Chondrocyte (in vitro differentiated cells): ENCODE measurements at places on chromosomes 2 and 18. TPM values are rescaled to one million over a fixed set of nuclear protein-coding genes. Genes with fewer than 3 reads are reported as not detected.

- DNase-seq = no peak
- H3K27ac ChIP-seq = no peak overlapping the region
- H3K27me3 ChIP-seq = no peaks in the 10 kb centered on the region
- peaks cover 22% of the 10 kb centered on the region for H3K4me1 ChIP-seq
- H3K36me3 ChIP-seq = no peaks in the 10 kb centered on the region
Observed at GRCh38 chr18:46067438-46068007, 4.5 kb downstream of the PSTPIP2 start.

- H3K4me1 ChIP-seq = no peaks in the 10 kb centered on the region
- H3K4me3 ChIP-seq = no peak overlapping the region
- no peak for DNase-seq
- H3K36me3 ChIP-seq = peaks cover 4% of the 10 kb centered on the region
Observed at GRCh38 chr2:138794724-138795123, 14.5 kb upstream of the NXPH2 start.

GRCh38 chr18:68759308-68759707 lies 38.6 kb upstream of the CCDC102B start:
- no peak overlapping the region for H3K4me3 ChIP-seq
- no peak for DNase-seq
- H3K36me3 ChIP-seq = peaks cover 6% of the 10 kb centered on the region

DNA sequence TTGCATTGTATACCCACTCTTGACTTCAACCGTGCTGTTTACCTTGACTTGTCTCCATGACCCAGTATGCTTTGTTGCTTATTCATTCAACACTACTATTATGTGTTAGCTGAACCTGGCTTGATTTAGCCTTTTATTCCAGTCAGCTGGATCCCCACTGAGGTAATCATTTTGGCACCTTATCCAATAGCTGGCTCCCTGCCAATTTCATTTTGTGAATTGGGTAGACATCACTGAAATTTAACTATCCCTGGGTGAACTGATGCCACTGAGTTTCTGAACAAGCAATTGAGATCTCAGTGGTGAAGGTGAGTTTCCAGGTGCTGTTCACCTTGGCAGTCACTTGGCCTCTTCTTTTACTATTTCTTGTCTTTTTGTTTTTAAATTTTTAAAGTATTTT lies 584.3 kb downstream of the ADCYAP1 start:
- no peak overlapping the region for H3K27ac ChIP-seq
- DNase-seq = no peak
- H3K4me3 ChIP-seq = no peak overlapping the region
- no peaks in the 10 kb centered on the region for H3K4me1 ChIP-seq

GRCh38 chr2:14815201-14815600 lies 182.7 kb downstream of the LRATD1 start:
- H3K27ac ChIP-seq = no peak overlapping the region
- no peaks in the 10 kb centered on the region for H3K36me3 ChIP-seq
- H3K4me1 ChIP-seq = no peaks in the 10 kb centered on the region
- DNase-seq = no peak

GRCh38 chr2:16189029-16189835 lies 248.9 kb downstream of the MYCN start:
- no peak for DNase-seq
- H3K4me3 ChIP-seq = no peak overlapping the region
- no peaks in the 10 kb centered on the region for H3K4me1 ChIP-seq
- H3K27ac ChIP-seq = no peak overlapping the region
- H3K27me3 ChIP-seq = peaks cover 9% of the 10 kb centered on the region

DNA sequence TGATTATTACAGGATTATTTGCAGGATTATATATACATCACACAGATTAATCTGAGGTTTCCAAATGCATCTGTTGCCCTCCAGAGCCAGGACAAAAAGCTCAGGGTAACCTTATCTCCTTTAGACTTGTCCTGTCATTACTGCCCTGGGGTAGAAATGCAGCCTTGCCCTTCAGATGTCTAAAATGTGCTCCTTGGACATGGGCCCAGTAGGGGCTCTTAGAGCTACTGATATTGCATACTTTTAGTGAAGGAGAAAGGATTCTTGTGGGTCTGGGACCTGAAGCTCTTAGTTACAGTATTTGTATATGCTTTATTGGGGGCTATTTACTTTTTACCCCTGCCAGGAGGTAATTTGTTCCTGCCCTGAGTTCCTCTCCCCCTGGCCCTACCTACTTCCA lies 56.1 kb downstream of the PRKRA start:
- peaks cover 5% of the 10 kb centered on the region for H3K36me3 ChIP-seq
- H3K4me1 ChIP-seq = no peaks in the 10 kb centered on the region
- no peak overlapping the region for H3K4me3 ChIP-seq
- no peaks in the 10 kb centered on the region for H3K27me3 ChIP-seq
- no peak for DNase-seq
- H3K27ac ChIP-seq = no peak overlapping the region

DNA sequence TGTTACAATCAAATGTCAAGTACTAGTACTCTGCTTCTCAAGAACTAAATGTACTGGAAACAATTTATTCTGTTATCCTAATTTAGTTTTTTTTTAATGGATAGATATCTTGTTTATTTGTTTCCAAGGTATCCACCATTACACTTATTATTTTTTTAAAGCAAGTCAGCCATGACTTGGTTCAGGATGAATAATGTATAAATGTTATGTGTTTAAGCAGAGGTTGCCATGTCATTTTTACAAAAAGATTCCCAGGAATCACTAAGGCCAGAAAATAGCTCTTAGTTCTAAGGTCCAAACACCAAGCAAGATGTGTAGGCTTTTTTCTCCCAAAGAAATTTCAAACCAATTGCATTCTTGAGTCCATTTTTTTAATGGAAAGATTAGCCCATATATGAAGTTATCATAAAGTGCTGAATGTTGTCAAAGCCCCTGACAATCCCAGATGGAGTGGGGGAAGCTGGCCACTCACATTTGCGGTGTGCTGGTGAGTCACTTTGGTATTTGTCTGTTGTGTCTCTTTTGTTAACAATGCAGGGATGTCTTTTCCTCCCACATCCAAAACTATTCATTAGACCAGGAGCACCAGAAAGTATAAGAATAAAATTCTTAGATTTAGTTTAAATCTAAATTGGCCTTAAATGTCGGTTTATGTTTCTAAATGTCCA lies 158.9 kb downstream of the COL6A3 start:
- no peak overlapping the region for H3K4me3 ChIP-seq
- H3K36me3 ChIP-seq = no peaks in the 10 kb centered on the region
- no peak for DNase-seq
- peaks cover 72% of the 10 kb centered on the region for H3K4me1 ChIP-seq

GRCh38 chr2:134021830-134022524 lies 231.9 kb upstream of the MGAT5 start:
- H3K4me1 ChIP-seq = no peaks in the 10 kb centered on the region
- DNase-seq = no peak

- H3K36me3 ChIP-seq = peaks cover 4% of the 10 kb centered on the region
- peak overlapping the region; percentile 22 for H3K27ac ChIP-seq
- no peak overlapping the region for H3K4me3 ChIP-seq
- H3K27me3 ChIP-seq = no peaks in the 10 kb centered on the region
- DNase-seq = no peak
- H3K4me1 ChIP-seq = peaks cover 25% of the 10 kb centered on the region
Observed at GRCh38 chr18:9722691-9723090, 14.6 kb downstream of the RAB31 start.

DNA sequence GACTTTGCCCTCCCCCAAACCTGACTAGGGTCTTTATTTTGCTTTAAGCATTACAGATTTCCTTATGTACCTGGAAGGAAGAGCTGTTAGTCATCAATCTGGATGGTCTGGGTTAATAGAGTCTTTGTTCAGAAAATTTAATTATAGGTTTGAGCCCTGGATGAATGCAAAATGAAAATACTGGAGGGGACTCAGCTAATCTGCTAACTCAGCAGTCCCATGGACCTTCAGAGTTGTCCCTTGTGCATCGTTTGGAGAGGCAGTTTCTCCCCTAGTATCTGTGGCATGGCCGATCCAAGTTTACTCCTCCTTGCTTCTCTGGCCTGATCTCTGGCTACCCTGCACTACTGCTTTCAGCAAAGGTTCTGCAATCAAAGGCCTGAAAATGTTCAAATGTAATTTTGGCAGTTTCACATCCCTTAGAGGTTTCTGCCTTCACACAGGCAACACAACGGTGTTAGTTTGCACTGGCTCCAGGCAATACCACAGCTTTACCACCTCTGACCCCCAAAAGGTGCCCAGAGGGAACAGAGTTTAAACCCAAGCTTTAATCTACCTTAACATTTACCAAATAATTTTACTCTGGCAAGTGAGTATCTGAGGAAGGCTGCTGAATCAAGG lies 134.3 kb downstream of the THADA start:
- no peaks in the 10 kb centered on the region for H3K27me3 ChIP-seq
- peaks cover 5% of the 10 kb centered on the region for H3K36me3 ChIP-seq
- no peak for DNase-seq
- H3K27ac ChIP-seq = peak overlapping the region; percentile 50
- H3K4me3 ChIP-seq = no peak overlapping the region

- H3K4me3 ChIP-seq = no peak overlapping the region
- no peak for DNase-seq
- no peak overlapping the region for H3K27ac ChIP-seq
- H3K36me3 ChIP-seq = no peaks in the 10 kb centered on the region
Observed at GRCh38 chr2:208657468-208657867, 250.9 kb downstream of the PTH2R start.

- H3K4me1 ChIP-seq = peaks cover 37% of the 10 kb centered on the region
- H3K36me3 ChIP-seq = no peaks in the 10 kb centered on the region
- no peak overlapping the region for H3K27ac ChIP-seq
- DNase-seq = no peak
- no peak overlapping the region for H3K4me3 ChIP-seq
Observed at GRCh38 chr18:25137197-25137472, 214.8 kb downstream of the ZNF521 start.

GRCh38 chr2:21822505-21822904 lies 698.7 kb downstream of the TDRD15 start:
- DNase-seq = no peak
- H3K4me1 ChIP-seq = no peaks in the 10 kb centered on the region
- no peaks in the 10 kb centered on the region for H3K27me3 ChIP-seq
- H3K27ac ChIP-seq = no peak overlapping the region
- H3K36me3 ChIP-seq = no peaks in the 10 kb centered on the region
- no peak overlapping the region for H3K4me3 ChIP-seq

DNA sequence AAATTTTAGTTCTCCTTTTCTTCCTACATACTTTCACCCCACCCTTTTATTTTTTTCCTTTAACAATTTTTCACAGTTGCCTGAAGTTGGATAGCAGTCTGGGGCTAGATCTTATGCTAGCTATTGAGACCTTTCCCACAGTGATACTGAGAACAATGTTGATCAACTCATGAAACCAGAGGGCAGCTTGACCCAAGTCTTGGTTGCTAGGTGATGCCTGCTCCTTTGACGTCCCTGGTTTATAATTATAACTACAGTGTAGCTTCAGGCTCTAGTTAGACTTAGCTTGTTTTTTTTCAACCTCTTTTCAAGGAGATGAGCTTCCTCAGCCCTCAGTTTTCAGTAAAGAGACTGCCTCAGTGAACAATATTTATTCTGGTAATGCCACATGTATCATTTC lies 648.5 kb downstream of the IRS1 start:
- H3K36me3 ChIP-seq = no peaks in the 10 kb centered on the region
- no peak for DNase-seq
- no peak overlapping the region for H3K27ac ChIP-seq
- no peaks in the 10 kb centered on the region for H3K4me1 ChIP-seq

DNA sequence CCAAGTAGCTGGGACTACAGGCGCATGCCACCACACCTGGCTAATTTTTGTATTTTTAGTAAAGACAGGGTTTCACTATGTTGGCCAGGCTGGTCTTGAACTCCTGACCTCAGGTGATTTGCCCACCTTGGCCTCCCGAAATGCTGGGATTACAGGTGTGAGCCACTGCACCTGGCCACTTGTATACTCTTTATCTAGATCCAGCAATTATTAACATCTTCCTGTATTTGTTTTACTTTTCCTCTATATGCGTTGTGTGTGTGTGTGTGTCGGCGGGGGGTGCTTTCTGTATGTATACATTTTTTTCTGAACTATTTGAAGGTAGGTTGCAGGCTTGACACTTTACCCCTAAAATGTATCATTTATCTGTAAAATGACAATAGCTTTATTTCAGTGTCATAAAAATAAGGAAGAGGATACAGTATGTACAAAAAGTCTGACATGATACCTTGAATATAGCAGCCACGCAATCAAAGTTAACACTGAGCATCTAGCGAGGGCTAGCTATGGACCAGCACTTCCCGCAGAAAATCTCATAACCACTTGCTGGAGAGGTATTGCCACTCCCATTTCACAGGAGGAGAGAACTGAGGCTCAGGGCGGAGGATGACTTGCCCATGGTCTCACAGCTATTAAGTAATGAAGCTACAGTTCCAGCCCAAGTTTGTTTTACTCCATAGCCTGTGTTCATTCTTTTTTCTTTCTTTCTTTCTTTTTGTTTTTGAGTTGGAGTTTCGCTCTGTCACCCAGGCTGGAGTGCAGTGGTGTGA lies 251.3 kb downstream of the MYCN start:
- no peak overlapping the region for H3K27ac ChIP-seq
- no peaks in the 10 kb centered on the region for H3K36me3 ChIP-seq
- no peak overlapping the region for H3K4me3 ChIP-seq
- DNase-seq = no peak
- no peaks in the 10 kb centered on the region for H3K4me1 ChIP-seq
- H3K27me3 ChIP-seq = peaks cover 9% of the 10 kb centered on the region

DNA sequence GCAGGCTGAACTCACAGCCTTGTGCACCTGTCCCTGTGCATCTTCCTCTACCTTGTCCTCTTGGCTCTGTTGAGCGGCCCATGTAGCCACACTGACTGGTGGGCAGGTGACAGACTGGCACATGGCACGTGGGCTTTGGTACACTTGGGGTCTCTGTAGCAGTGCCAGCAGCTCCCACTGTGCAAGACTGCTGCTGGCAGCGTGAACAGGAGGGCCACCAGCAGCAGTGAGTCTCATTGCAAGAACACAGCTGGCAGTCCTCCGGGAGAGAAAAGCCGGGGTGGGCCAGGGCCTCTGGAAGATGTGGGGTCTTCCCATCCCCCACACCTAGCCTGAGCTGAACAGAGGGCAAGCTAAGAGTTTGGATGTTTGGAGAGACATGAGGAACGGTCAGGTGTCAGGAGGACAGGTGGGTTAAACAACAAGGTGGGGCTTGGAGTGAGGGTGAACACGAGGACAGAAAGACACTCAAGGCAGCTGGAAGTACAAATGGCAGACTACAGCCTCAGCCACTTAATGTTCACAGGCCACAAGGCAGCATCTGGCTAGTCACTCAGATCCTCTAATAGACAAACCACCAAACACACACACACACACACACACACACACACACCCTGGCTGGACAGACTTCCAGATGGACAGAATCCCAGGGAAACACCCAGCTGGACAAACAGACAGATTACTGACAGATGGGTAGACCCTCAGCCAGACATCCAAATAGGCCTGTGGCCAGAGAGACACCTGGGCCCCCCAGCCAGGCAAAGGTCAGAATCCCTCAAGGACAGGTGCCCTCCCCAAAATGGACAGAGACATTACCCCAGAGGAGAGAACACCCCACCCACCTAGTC lies 2.3 kb upstream of the PTPN18 start:
- peaks cover 24% of the 10 kb centered on the region for H3K4me1 ChIP-seq
- H3K36me3 ChIP-seq = no peaks in the 10 kb centered on the region
- no peaks in the 10 kb centered on the region for H3K27me3 ChIP-seq
- DNase-seq = peak; percentile 57
- no peak overlapping the region for H3K4me3 ChIP-seq
- no peak overlapping the region for H3K27ac ChIP-seq

The PMAIP1 gene
- total RNA-seq = 4.1 to 9.9 TPM (median 8.0 TPM) in 3 replicates

The SPHKAP gene
- not detected in 3 replicates for total RNA-seq

The ST6GAL2 gene
- total RNA-seq = 144 to 319 TPM (median 144 TPM) in 3 replicates

The REG3G gene
- total RNA-seq = not detected in 3 replicates

The GCA gene
- total RNA-seq = 4.0 to 4.8 TPM (median 4.5 TPM) in 3 replicates

The UGT1A9 gene
- total RNA-seq = 0.10 TPM in 1 of 3 replicates, not detected in the others

The ID2 gene
- total RNA-seq = 23.1 to 50.5 TPM (median 23.2 TPM) in 3 replicates
